ENCODE measurements at places on chromosomes 4 and X.

GRCh38 chrX:20829665-20830491 lies 544.3 kb upstream of the CNKSR2 start:
- DNase-seq, result no peak

- no peak for DNase-seq
These were observed 113.5 kb downstream of the PTTG2 start for GRCh38 chr4:38073596-38074234.

DNA sequence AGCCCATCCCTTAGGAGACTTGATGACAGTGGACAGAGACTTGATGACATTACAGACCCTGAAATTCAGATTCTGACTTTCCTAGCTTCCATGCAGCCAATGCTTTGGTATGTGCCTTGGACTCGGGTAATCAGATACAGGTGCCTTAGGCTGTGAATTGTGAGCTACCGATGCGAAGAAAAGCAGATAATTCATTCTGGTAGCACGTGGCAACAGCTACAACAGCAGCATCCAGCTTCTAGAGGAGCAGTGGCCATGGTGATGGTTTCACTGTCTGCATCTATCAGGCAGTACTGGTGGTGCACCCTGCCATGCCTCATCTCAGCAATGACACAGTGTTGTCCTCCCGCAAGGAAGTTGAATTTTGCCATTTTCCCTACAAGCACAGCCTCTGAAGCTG lies 126.9 kb upstream of the TAPT1 start:
- DNase-seq, result no peak

GRCh38 chr4:26826721-26827120 lies 33.9 kb upstream of the STIM2 start:
- no peak for DNase-seq

GRCh38 chrX:1108501-1109445 lies 103.7 kb downstream of the CRLF2 start:
- DNase-seq, result no peak
